ENCODE measurements at places on chromosomes 12 and 14.

GRCh38 chr14:70919774-70920173, 12.5 kb downstream of the PCNX1 start:
- no peak for DNase-seq

DNA sequence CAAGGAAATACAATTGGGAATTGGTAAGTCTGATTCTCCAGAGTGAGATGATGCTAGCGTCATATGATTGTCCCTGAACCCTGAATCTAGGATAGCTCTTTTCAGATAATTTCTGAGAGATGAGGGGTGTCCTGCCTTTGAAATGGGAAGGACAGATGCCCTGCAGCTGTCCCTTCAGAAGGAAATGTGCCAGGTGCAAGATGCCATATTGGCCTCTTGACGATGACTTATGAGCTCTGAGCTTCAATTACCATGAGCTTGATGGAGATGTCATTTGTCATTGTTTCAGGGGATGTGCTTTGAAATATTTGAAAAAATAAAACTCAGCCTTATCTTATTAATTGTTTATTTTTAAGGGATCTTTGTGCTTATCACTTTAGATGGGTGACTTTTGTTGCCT, 185.1 kb downstream of the DACT1 start:
- no peak for DNase-seq

- no peak for DNase-seq
Measured at GRCh38 chr14:78674820-78675219, 504.6 kb downstream of the NRXN3 start.

GRCh38 chr12:3218228-3219171, 141.3 kb downstream of the TSPAN9 start:
- DNase-seq: no peak

DNA sequence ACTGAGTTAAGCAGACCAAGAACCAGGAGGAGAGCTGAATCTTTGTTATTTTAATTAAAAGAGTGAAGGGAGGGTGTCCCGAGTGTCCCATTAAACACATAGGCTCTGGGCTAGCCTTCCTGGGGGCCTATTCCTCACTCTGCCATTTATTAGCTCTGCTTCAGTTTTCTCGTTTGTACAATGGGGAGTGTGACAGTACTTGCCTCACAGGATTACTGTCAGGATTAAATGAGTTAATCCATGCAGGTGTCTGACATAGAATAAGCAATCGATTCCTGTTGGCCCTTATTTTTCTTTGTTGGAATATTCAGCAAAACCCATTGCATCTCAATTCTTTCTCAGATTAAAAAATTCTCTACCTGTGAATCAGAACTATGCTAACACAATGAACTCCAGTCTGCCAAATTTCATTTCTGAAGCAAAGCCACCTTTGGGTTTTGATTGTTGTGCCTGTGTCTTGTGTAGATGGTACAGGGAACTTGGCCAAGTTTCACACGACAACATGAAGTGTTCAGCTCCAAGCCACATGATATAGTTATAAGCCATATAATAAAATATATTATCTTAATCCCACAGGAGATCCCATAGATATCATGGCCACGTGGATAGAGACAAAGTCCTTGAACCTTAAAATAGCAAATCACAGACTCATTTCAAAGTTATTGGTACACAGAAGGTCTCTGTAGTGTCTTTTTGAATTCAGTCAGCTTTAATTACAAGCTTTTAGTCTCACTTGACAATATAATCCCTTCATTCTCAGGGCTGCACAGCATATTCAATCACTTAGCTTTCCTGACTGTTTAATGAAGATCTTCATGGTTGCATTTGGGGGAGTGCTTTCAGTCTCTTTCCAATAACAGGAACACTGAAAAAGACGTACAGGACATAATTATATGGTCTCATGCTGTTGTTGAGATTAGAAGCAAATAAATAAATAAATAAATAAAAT, 34.4 kb upstream of the CRY1 start:
- no peak for DNase-seq

GRCh38 chr14:54353694-54354093, 43.1 kb upstream of the CDKN3 start:
- no peak for DNase-seq

All from left forelimb (tissue), 1 donor.